ENCODE measurements at places on chromosomes 6 and 20.

DNA sequence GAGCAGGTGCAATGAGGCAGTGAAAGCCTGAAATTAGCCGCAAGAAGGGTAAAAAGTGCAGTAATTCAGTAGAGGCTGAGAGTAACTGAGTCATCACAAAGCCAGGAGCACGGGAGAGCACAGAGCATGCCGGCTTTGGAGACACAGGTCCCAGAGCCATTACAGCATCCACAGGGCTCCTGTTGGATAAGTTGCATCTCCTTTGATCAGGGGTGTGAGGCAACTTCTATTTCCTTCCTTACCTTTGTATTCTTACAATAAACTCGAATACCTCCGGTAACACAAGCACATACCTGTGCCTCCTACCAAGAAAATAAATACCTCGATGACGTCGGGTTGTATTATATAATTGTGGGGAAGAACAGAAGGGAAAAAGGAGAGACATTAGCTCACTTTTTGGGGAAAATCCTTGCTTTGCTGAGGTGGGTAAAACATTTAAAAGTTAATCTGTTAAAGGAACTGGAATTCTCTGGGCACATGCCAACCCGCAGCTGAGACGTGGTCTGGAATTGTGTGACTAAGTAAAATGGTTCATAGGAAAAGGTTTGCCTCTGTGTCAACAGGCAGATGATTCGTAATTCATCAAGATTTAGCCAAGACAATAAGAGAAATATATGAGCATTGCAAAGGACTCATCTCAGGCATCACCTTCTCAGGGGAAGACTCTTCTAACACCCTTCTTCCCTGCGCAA, 360.7 kb upstream of the ZFP64 start:
- peak; percentile 57 for DNase-seq

GRCh38 chr6:63731930-63732329, 96.3 kb downstream of the PHF3 start:
- peak; percentile 32 for DNase-seq

GRCh38 chr20:54980103-54980960, 504.9 kb downstream of the DOK5 start:
- DNase-seq, result no peak

- no peak for DNase-seq
Measured at GRCh38 chr6:84773431-84774156, 9.2 kb upstream of the TBX18 start.

GRCh38 chr6:66355471-66355870, 648.4 kb upstream of the EYS start:
- no peak for DNase-seq

- no peak for DNase-seq
Measured at GRCh38 chr6:122894791-122895190, 101.2 kb upstream of the CLVS2 start.

DNA sequence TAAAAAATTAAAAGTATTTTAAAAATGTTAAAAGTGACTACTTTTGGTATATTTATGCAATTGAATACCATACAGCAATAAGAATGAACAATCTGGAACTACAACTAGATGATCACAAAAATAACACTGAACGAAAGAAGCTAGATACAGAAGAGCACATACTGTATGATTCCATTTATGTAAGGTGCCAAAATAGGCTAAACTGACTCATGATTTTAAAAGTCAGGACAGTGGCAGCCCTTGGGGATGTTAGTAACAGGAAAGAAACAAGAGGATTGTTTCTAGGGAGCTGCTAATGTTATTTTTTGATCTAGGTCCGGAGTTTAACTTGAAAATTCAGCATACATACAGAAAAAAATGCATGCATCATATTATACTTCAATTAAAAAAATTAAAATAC, 42.3 kb downstream of the KIF13A start:
- DNase-seq, result peak; percentile 57

- no peak for DNase-seq
Measured at GRCh38 chr6:87993356-87993755, 54.3 kb upstream of the SPACA1 start.

DNA sequence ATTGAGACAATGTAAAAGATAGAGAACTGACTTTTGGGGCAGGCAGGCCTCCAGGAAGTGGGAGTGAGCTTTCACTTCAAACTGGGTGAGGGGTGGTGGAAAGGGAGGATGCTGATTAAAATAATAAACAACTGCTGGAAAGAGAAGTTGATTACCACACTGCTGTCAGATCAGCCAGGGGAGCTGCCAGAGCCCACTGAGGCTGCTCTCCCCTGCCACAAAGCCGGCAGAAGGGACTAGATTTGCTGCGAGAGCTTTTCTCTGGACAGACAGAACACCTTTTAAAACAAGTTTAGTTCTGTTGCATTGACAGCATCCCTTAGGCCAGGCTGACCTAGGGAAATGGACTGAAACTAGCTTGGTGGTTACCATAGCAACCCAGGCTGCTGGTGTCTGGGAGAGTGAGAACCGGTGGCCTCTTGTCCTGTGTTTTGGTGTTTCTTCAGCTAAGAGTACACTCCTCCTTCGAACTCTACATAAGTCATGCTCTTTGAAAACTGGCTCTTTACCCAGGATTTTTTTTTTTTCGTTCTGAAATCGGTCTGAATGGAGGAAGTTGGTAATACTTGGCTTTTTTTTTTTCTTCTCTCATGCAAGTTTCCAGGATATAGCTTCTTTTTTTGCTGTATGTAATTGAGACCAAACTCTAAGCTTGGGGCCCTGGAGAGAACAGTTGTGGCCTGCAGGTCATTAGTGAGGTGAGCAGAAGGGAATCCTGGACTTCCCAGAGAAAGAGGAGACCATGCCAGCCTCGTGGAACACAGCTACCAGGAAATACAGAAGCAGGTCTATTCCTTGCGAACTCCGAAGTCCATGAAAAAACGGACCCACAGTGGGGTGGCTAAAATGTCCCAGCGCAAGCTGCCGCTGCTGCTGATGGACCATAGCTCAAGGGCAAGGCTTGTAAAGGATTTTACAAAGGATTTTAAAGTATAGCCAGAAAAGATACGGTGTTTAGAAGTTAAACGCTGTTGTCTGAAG, 374.4 kb downstream of the UTRN start:
- no peak for DNase-seq

GRCh38 chr6:11631008-11631407, 93.5 kb downstream of the TMEM170B start:
- no peak for DNase-seq

GRCh38 chr6:44956396-44956795, 371.7 kb upstream of the RUNX2 start:
- DNase-seq, result peak; percentile 63

GRCh38 chr6:114650891-114651290, 308.1 kb upstream of the HS3ST5 start:
- no peak for DNase-seq

DNA sequence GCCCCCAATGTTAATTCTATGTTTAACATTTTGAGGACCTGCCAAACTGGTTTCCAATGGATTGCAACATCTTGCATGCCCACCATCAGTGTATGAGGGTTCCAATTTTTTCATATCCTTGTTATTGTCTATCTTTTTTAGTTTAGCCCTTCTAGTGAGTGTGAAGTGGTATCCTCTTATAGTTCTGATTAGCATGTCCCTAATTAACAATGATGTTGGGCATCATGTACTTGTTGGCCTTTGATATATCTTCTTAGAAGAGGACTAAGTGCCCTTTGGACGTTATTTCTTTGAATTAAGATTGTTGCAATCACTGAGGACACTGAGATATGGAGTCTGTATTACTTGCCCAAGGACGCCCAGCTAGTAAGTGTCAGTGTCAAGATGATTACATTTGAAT, 22.3 kb downstream of the GCNT2 start:
- no peak for DNase-seq

- no peak for DNase-seq
Measured at GRCh38 chr6:44660561-44661220, 273.2 kb downstream of the CDC5L start.

DNA sequence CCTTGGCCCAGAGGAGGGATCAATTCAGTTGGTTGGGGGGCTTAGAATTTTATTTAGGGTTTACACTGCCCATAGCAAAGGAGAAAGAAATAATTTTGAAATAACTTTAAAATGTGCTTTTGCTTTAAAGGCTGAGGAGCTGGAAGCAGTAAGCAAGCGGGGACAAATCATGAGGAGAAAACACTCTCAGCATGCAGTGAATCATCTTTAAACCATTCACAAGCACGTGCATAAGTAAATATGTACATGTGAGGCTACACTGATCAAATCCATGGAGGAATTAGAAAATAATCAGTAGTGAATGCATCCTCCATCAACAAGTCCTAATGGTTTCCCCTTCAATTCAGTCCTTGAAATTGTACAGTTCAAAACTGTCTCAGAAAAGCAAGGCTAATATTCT, 181.0 kb downstream of the MTFR2 start:
- peak; percentile 55 for DNase-seq

GRCh38 chr6:166206510-166207283, 39.0 kb upstream of the TBXT start:
- no peak for DNase-seq

- no peak for DNase-seq
Measured at GRCh38 chr6:135464634-135465033, 32.9 kb downstream of the AHI1 start.

DNA sequence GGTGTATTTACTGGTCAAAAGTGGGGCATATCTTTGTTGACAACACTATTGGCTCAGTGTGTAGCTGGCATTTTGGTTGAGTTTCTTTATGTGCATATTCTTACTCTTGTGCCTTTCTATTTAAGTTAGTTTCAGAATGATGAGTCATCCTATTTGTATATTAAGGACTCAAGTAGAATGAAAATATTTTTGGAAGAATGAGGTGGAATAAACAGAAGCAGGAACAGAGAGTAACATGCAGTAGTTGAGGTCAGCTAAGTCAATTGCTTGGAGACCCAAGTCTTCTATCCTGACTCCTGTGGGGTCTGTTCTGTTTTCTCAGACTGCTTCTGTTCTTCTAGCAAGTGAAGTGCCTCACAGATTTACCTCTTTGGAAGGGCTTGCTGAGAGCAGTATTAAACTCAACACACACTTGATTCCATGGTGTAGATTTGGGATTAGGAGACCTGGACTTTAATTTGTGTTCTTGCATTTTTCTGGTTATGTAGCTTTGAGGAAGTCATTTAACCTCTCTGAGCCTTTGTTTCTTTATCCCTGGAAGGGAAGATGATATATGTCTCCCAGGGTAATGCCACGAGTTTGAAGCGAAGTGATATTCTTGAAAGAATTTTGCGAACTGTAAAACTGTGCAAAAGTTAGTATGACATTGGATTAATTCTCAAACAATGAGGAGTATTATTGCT, 324.3 kb downstream of the QKI start:
- no peak for DNase-seq

DNA sequence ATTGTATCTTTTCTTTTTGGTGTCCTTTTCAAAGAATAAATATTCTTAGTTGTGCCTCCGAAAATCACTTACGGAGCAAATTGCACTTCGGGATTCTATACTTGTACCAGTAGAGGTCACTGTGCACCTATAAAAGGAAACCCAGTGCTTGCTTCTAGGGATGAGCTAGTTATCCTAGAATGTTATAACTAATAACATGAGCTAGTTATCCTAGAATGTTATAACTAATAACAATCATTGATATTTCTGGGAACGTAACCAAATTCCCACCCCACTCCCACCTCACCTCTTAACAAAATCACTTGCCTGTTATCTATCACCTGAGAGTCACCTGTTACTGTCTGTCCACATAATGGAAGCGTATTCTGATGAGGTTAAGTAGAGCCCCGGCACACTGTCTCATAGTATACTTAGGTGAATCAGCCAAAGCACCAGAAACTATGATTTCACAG, 126.9 kb upstream of the TIAM2 start:
- DNase-seq, result peak; percentile 61

DNA sequence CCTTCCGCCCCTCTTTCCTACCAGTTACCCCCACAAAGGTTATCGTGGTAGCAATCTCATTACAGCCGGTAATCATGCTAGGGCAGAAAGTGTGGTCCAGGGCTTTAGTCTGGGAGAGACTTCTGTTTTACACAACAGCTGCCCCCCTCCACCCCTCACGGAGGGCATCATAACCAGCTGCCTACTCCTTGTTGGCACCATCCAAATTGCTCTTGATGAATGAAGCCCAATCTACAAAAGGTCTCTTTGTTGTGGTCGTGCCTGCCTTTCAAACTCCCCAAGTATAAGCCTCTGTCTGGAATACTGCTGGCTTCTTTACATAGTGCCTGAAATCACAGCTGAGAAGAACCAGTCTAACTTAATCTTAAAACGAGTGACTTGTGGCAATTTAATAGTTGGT, 157.9 kb downstream of the INSM1 start:
- DNase-seq, result no peak

DNA sequence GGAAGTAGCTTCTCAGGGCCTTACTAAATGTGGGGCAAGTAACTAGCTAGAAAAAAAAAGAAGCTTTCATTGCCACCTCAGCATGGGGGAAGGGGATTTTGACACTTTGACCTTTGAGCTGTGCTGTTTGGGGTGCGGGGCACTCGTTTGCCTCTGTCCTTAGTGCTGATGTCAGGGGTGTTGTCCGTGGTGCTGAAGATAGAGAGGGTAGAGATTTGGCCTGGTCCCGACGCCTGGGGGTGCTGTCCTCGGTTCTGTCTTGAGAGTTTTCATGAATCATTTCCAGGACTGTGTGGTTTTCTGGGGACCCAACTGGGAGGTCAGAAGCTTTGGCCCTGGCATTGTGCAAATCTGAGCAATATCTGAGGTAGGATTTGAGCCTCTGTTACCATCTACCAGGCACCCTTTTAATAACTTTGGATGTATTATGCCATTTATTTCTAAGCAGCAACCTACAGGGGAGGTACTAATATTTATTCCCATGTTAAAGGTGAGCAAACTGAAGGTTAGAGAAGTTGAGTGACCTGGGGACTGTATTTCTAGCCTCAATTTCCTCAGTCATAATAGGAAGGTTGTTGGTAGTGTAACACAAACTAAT, 78.0 kb downstream of the DLGAP4 start:
- DNase-seq, result peak; percentile 33

DNA sequence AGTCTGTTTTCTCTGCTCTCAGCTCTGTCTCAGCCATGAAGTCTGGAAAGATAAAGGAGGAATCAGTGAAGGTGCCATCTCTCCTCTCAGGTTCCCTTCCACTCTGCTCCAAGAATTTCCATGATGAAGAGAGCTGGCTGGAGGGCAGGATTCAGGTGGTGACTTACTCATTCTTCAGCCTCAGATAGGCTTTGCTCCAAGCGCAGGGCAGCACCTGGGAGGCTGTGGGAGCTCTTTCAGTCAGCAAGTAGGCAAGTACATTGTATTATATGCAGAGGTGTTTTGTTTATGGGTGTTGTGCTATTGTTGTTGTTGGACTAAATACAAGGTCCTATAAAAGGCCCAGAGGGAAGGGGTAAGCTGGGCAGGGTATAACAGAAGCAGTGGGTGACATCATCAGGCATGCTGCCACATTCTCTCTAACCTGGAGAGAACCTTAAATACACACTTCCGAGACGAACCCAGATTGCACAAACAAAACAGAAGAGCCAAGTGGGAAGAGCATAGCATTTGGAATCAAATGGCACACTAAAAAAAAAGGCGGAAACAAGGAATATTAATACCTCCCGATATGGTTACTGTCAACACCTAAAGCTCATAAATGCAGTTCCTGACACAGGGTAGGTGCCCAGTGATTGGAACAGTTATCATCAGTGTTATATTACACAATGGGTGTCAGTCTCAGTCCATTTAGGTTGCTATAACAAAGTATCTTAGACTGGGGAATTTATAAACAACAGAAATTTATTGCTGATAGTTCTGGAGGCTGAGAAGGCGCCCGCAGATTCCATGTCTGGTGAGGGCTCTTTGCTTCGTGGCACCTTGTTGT, 14.5 kb upstream of the PSMG4 start:
- no peak for DNase-seq

All from HCEC 1CT (cell line).